ENCODE measurements at places on chromosomes 7 and 10.

GRCh38 chr7:84237533-84238173 is 43.1 kb upstream of the SEMA3A start:
- no peak for DNase-seq

DNA sequence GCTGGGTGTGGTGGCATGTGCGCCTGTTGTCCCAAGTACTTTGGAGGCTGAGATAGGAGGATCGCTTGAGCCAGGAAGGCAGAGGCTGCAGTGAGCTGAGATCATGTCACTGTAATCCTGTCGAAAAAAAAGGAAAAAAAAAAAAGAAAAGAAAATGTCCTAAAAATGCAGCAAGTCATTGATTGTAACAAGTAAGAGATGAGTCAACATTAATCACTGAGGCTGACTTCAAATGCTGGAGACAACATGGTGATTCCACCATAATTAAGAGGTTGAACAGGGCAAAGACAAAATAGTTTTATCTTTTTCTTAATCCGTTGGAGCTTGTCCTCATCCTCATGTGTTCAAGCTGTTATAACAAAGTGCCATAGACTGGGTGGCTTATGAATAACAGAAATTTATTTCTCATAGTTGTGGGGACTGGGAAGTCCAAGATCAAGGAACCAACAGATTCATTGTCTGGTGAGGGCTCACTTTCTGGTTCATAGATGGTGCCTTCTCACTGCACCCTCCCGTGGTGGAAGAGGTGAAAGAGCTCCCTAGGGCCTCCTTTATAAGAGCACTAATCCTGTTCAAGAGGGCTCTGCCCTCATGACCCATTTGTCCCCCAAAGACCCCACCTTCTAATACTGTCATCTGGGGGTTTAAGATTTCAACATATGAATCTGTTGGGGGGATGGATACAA is 60.3 kb downstream of the TBXAS1 start:
- DNase-seq, result no peak

DNA sequence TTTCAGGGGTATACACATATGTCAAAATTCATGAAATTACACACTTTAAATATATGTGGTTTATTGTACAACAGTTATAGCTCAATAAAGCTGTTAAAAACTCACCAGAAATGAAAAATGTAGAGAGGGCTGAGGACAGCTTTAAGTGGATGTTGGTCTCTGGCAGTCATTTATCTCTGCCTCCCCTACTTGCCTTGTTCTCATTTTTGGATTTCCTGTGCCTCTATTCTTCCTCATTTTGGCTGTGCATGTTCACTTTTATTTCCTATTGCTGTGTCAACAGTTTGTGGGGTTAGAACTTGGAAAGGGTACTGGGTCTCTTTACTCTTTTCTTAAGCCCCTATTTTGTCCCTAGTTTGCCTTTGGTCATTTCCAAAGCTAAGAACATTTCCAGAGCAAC is 18.6 kb upstream of the MEST start:
- DNase-seq, result no peak

- DNase-seq, result no peak
These were observed 23.2 kb downstream of the CFAP58 start for GRCh38 chr10:104376784-104377300.

DNA sequence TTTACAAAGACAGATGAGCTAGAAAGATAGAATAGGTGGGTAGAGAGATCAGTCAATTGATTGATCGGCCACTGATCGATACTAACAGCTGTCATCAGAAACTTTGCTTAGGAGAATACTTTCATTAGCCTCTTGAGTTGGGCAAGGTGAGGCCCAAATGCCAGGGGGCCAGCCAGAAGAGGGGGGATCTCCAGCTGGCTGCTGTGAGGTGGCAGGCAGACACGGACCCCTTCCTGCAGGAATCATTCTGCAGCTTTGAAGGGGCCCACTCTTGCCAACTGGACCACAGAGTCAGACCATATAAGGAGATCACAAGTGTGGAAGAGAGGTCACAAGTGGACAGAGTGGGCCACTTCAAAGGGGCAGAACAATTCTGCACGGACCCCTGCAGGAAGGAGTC is 62.9 kb upstream of the DOCK1 start:
- DNase-seq, result no peak

DNA sequence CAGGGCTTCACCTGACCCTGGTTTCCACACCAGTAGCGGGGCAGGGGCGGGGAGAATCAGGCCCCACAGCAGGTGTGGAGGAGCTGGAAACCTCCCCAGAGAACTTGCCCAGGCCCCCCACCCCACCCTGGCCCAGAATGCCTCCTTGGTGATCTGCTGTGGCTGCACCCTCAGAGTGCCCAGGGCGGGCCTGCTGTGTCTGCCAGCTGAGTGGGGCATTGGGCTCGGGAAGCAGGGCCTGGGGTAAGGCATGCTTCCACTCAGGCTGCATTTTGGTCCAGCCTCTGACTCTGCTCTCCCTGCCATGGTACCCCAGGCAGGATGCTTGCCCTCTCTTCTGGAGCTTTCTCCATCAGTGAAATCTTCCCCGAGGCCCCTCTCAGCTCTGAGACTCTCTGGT is 1.1 kb upstream of the CRHR2 start:
- DNase-seq, result no peak

DNA sequence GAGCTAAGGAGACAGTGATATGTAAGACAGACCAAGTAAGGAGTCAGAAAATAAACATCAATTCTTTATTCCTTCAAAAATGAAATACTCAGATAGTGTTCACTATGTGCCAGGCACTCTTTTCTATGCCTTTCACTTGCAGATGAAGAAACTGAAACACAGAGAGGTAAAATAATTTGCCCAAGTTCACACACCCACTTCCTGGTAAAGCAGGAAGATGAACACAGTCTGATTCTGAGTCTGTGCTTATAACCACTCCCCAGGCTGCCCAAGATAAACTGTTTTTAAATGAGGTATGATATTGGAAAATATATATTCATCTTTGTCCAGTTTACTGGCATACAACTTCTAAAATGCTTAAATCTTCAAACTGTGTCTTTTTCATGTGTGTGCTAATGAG is 294.4 kb upstream of the NPVF start:
- no peak for DNase-seq

GRCh38 chr7:38822549-38822948 is 86.4 kb downstream of the VPS41 start:
- no peak for DNase-seq

DNA sequence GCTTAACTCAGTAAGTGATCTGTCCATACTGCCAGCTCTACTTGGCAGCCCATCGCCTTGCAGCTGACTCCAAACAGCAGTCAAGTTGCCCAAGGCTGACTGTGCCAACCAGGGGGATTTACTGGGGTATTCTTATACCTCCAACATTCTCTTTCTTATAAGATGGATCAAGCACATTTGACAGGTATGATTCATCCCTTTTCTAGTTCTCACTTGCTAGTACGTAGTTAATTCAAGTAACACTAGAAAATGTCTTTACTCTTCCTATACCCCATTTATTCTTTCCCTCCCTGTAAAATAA is 77.0 kb downstream of the SLC25A13 start:
- no peak for DNase-seq
